ENCODE measurements at places on chromosomes 12 and 14. TPM values are rescaled to one million over a fixed set of nuclear protein-coding genes. Genes with fewer than 3 reads are reported as not detected.

Gene P2RX2
- total RNA-seq, result not detected

Gene MAP3K9
- 9.7 TPM for total RNA-seq

Gene ADAMTS20
- total RNA-seq, result 1.6 TPM

Gene GLIPR1L1
- not detected for total RNA-seq

Gene CLEC2D
- 17.5 TPM for total RNA-seq

Gene VRTN
- total RNA-seq, result not detected

Gene MGAT4C
- 3.2 TPM for total RNA-seq

Gene CLEC7A
- 5.1 TPM for total RNA-seq

Gene SPTB
- total RNA-seq, result 25.2 TPM

Gene TMEM132C
- total RNA-seq, result 15.1 TPM

Gene NCKAP5L
- 22.6 TPM for total RNA-seq

Gene FOXN4
- 3.4 TPM for total RNA-seq

Gene ERBB3
- total RNA-seq, result 28.4 TPM

Gene FERMT2
- 102 TPM for total RNA-seq

Gene C12orf50
- 0.22 TPM for total RNA-seq

Gene IL31
- total RNA-seq, result not detected

Gene CLEC4C
- not detected for total RNA-seq

Gene KCNA1
- 4.3 TPM for total RNA-seq

Gene PDE3A
- total RNA-seq, result 72.1 TPM

Gene CMTM5
- 5.9 TPM for total RNA-seq

Gene FOS
- 148 TPM for total RNA-seq

Gene DACT1
- 27.2 TPM for total RNA-seq

Gene GALNT9
- total RNA-seq, result 10.7 TPM

Gene KLRG1
- 6.7 TPM for total RNA-seq

Gene LALBA
- not detected for total RNA-seq

Gene MAP1LC3B2
- total RNA-seq, result 1.5 TPM

Gene SERPINA10
- not detected for total RNA-seq

Gene PEX5
- 52.9 TPM for total RNA-seq

Gene HPD
- 0.77 TPM for total RNA-seq

Gene SIX4
- 9.4 TPM for total RNA-seq

Gene TDRD9
- total RNA-seq, result 11.0 TPM

Gene RAB21
- 49.5 TPM for total RNA-seq

Gene OLR1
- total RNA-seq, result 0.60 TPM

Gene KCNC2
- 7.5 TPM for total RNA-seq

Gene CLMN
- 25.3 TPM for total RNA-seq

Gene DIO2
- 21.3 TPM for total RNA-seq

Gene KRT83
- not detected for total RNA-seq

Gene SYNE2
- total RNA-seq, result 203 TPM

Gene FOXJ2
- 15.8 TPM for total RNA-seq

Gene ZFP36L1
- 271 TPM for total RNA-seq

Gene RTL1
- 0.49 TPM for total RNA-seq

Gene TAPBPL
- 15.7 TPM for total RNA-seq
